Pons (tissue), 1 donor: ENCODE measurements at places on chromosomes 13 and 19.

GRCh38 chr13:47816831-47817230, 184.2 kb downstream of the SUCLA2 start:
- DNase-seq, result no peak

DNA sequence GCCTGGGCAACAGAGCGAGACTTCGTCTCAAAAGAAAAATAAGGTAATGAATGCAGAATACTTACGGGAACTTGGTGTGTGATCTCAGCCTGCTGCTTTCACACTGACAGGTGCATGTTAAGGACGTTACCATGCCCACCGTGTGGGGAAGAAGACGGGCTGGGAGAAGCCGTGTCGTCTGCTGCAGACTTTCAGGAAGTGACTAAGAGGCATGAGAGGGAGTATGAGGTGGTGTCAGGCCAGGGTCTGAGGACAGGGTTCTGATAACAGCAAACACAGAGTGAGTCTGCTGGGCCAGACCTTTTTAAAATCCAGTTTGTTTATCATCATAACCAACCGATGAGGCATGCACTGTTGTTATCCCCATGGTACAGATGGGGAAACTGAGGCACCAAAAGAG, 13.6 kb upstream of the GALP start:
- DNase-seq, result no peak

DNA sequence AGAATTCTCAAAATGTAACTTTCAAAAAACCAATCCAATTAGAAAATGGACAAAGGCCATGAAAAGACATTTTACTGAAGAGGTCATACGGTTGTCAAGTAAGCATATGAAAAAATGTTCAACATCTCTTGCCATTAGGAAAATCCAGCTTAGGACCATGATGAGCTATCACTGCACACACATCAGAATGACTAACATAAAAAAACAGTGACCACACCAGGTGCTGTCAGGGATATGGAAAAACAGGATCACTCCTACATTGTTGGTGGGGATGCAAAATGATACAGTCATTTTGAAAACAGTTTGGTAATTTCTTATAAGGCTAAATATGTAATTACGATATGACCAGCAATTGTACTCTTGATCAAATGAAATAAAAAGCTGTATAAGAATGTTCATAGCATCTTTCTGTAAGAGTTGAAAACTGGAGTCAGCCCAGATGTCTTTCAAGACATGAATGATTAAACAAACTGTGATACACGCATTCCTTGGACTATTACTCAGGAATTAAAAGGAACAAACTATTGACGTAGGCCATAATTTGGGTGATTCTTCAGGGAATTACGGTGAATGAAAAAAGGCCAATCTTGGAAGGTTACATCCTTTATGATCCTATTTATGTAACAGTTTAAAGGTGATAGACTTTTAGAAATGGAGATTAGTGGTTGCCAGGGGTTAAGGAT, 26.9 kb upstream of the RCBTB2 start:
- no peak for DNase-seq

DNA sequence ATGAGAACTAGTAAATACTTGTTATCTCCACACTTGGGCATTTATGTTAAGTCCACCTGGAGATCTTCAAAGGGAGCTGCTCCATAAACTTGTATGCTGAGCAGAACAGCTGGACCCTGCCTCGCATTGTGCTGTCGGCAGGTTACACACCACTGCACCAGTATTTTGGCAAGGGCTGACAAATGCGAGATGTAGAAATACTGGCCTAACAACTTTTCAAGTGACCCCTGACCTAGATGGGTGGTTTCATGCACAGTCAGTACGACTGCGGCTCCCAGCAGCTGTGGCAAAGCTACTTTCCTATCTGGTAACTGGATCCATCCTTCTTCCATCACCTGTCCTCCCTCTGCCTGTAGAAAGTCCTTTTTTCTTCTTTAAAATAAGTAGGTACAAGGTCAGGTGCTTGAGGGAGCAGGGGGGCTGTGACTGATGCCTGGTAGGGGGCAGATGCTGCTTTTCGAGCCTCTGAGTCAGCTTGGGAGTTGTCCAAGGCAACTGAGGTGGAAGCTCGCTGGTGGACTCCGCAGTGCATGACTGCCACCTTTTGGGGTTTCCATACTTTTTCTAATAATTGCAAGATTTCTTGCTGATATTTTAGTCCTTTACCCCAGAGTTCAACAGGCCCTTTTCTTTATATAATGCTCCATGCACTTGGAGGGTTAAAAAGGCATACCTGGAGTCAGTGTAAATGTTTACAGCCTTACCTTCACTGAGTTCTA, 86.8 kb downstream of the SLC25A15 start:
- no peak for DNase-seq

DNA sequence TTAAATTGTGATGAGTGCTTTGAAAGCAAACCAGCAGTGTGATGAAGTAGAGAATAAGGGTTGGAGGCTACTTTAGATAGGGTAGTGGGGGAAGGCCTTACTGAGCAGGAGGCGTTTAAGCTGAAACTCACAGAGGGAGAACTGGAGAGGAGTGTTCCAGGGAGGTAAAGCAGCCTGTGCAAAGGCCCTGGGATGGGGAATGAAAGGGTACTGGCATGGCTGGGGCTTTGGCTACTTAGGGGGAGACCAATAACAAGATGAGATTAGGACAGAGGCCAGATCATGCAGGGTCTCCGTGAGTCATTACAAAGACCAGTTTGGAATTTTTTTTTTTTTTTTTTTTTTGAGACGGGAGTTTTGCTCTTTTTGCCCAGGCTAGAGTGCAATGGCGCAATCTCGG, 1.1 kb downstream of the PPP5C start:
- no peak for DNase-seq

DNA sequence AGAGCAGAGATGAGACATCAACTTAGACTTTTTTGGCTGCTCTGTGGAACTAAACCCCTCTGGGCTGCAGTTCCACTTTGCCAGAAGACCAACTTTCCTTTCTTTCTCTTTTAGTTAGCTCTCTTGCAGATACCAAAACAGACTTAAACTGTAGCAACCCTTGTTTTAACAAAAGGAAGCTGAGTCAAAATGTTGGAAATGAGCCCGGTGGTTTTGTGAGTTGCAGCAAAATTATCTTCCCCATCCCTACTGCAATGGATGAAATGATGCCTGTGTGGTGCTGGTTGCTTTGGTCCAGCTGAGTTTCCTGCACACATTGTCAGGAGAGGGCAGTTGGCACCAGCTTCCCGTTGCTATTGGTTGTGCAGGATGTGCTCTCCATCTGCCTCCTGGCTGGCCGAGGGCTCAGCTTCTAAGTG, 115.3 kb downstream of the LRCH1 start:
- DNase-seq, result peak; percentile 62

- no peak for DNase-seq
Measured at GRCh38 chr19:39558624-39559117, 18.7 kb upstream of the EID2 start.

- DNase-seq, result no peak
Measured at GRCh38 chr13:40653527-40654318, 12.7 kb downstream of the FOXO1 start.

DNA sequence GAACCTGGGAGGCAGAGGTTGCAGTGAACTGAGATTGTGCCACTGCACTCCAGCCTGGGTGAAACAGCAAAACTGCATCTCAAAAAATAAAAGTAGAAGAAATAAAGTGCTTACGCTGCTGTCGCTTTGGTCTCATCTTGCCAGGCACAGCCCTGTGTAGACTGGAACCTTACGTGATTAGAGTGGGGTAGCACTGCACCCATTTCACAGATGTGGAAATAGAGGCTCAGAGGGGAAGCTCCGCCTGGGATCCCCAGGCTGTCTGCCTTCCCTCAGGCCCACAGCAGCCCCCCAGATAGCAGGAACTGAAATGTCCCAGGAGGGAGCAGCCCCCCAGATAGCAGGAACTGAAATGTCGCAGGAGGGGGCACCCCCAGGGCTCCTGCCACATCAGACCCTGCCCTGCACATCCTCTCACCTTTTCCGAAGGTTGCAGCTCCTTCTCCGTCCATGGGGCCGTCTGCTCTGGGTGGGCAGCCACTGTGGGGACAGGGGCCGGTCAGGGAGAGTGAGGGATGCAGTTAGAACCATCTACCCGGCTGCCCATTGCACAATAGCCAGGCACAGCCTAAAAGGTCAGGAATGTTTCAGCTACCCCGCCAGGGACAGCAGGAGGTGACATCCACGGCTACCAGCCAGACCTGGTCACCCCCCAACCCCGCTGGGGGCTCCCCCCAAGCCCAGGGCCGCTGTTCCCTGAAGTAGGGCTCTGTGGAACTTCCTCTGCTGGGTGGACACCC, 1.9 kb downstream of the PLIN4 start:
- DNase-seq, result no peak

DNA sequence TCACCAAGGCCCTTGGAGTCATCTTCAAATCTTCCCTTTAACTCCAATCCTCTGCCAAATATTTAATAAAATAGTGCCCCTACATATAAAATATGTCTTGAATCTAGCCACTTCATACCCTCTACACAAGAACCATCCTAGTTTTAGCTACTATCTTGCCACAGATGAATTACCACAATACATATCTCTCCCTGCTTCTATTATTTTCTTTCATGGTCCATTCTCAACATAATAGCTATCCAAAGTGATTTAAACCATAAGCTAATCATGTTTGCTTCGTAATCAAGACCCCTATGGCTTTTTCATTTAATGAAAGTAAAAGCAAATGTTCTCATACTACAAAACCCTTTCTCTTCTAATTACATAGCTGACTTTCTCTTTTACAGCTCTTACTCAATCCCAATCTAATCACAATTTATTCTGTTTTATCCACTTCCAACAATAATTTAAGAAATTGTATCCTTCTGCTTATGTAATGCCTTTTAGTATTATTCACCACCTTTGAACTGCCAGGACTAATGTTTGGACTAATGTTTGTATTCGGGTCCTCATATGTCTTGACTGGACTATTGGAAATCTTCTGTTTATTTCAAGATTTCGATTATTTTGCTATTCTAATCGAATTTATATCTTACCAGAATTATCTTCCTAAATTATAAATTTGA, 412.0 kb downstream of the SLITRK1 start:
- no peak for DNase-seq

DNA sequence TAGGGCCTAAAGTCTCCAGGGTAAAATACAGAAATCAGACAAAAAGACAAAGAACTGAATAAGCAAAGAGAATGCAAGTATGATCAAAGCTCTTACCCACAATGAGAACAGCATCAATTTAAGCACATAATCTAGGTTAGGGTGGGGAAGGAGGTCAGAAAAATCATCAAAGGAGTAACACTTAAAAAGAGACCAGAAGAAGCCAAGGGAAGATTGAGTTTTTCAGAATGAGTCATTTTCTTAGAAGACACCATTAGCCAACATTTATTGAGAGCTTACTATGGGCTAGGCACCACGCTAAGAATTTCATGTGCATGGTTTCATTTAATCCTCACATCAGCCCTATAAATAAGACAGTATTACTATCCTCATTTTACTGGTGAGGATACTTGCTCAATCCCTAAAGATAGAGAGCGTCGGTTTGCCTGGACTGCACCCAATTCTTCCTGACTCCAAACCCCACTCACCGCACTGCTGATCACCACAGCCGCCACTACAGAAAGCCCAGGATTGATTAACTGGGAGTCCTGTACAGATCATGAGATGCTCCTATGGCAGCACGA, 1.7 kb upstream of the SHISA2 start:
- DNase-seq, result no peak

DNA sequence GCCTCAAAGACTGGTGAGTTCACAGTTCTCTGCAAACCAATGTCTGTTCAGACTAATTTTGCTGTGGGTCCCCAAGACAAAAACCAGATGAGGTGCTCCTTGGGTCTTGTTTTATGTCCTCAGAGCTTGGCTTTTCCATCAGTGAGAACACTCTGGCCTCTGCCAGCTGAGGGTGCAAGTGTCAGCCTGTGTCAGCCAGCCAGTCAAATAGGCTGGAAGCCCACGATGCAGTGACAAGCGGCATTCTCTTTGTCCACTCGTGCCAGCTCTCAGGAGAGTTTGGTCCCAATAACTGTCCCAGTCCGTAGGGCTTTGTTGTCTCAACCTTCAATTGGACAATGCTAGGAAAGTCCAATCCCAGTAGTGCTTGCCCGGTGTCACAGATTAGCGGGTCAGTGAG, 9.4 kb upstream of the AKT2 start:
- DNase-seq, result peak; percentile 89

DNA sequence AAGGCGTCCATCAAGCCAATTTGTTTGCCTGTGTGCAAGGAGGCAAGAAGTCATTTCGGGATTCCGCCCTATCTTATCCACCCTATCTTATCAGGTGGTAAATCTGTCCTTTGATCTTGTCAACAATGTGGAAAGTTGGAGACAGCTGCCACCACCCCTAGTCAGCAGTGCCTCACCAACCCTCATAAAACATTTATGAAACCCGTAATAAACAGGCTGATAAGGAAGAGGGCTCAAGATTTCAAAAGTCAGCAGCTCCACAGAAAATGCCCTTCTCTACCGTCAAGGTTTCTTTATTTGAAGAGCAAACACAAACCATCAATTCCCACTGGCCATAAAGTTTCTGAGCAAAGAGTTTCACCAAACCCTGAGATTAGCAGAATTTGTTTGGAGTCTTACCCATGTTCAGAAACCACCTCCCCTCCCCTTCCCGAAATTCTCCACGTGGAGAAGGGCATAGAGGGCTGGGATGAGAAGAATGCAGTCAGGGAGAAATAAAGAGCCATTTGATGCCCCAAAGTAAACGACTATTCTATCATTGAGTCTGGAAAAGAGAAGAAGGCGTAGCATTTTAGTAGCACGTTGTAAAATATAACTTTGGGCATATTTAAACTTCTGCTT, 196.0 kb upstream of the GPR12 start:
- DNase-seq, result no peak

DNA sequence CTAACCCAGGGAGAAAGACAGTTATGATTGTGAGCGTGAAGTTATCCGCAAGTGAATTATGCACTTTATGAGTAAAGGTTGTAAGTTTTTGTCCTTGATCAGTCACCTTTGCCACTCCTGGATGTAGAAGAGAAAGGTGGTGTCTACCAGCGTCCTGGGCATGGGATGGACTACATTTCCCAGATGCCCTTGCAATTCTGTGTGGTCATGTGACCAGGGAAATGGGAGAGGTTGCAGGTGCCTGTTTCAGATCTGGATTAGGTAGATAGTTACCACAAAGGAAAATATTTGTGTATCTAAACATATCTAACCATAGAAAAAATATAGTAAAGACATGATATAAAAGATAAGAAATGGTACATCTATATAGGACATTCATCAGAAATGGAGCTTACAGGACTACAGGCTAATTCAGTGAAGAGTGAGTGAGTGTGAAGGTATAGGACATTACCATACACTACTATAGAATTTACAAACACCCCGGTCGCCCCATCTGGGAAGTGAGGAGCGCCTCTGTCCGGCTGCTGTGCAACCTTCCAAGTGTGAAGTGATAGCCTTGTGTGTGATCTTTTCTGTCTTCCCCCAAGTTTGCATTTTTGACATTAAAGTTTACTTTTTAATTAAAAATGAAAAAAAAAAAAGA, 51.6 kb upstream of the CACNA1A start:
- DNase-seq, result no peak

DNA sequence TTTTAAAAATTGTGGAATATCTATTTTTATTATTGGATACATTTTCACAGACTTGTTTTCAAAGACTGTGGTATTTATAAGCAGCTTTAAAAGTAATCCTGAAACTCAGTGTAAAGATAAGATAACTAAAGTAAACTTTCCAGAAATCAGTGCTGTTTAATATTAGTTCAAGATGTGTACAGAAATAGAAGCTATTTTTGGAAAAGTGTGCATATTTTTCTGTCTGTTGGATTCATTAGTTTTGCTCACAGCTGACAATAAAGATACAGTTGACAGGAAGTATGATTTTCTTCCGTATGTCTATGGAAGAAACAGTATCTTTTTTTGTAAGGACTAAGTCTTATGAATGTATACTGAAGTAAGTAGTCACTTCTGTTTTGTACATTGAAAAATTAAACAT, 85.9 kb downstream of the GJA3 start:
- no peak for DNase-seq

GRCh38 chr19:28980236-28980868, 232.6 kb downstream of the UQCRFS1 start:
- no peak for DNase-seq
